ENCODE measurements at places on chromosomes 2 and 18.

DNA sequence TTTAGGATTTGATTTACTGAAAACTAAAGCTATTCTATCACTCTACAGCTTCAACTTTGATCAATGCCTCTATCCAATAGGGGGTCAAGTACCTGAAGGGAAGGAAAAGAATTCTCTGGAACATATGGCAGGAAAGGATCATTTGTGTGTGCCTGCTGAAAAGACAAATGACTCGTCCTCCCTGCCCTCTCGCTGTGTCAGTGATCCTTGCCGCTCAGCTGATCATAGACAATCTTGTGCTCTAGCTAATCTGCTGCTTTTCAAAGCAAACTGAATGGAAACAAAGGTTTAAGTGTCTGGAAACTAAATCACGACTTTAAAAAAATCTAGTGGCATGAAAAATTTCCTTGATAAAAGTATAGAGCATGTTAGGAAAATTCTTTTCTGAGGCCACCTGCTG, 75.6 kb upstream of the CPO start:
- no peak for DNase-seq

DNA sequence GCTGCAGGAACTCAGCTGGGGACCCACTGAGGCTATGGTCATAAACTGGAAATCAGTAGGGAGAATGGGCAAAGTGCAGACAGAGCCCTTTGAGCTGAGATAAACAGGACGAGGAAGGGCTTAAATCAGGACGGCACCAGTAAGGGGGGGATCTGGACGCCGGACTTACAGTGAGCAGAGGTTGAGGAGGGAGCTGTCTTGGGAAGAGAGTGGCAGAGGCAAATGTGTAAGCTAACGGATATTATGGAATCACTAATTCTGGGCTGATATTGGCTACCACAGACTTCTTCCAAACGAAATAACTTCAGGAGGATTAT, 539 bp downstream of the CYP27A1 start:
- DNase-seq = no peak

DNA sequence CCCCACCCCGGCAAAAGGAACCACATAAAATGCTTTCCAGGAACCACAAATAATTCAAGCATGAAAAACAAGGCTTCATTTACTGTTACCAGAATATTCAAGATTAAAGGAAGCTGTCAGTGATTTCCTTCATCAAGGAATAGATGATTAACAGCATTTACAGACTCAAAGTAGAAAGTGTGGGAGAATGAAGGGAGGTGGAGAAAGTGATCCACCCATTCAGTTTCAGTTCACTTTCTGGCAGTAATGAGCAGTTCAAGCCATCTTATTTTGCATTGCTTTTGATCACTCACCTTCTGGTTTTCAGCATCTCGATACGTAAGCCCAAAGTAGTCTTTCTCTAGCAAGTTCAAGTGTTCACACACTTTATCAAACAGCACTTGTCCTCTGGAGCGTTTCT, 99.0 kb downstream of the EPB41L3 start:
- DNase-seq = no peak

GRCh38 chr2:156332284-156332533, 312 bp downstream of the NR4A2 start:
- no peak for DNase-seq

GRCh38 chr18:35335866-35336265, 8.4 kb downstream of the ZNF24 start:
- no peak for DNase-seq

GRCh38 chr18:38575648-38576047, 1010.0 kb upstream of the CELF4 start:
- DNase-seq = no peak

- DNase-seq = no peak
Measured at GRCh38 chr2:107374249-107374648, 452.4 kb upstream of the RGPD4 start.

DNA sequence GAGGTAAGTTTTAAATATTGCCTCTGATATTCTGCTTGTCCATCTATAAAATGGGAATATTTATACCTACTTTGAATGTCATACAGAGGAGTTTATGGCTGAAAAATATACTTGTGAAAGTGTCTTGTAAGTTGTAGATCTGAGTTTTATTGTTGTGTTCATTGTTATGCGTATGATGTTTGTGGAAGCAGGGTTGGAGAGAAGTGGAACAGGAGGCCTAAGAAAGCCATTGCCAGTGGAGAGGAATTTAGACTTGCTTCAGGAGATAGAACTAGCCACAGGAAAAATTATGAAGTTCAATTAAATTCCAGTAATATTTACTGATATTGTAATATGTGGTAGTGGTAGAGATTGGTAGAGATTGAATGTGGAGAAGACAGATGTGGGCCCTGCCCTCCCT, 491.9 kb upstream of the FANCL start:
- no peak for DNase-seq

- no peak for DNase-seq
Measured at GRCh38 chr2:173252581-173252980, 102.1 kb upstream of the CDCA7 start.

- no peak for DNase-seq
Measured at GRCh38 chr2:85531589-85531988, 7.4 kb upstream of the MAT2A start.

GRCh38 chr2:214856137-214856536, 46.7 kb upstream of the BARD1 start:
- DNase-seq = no peak

DNA sequence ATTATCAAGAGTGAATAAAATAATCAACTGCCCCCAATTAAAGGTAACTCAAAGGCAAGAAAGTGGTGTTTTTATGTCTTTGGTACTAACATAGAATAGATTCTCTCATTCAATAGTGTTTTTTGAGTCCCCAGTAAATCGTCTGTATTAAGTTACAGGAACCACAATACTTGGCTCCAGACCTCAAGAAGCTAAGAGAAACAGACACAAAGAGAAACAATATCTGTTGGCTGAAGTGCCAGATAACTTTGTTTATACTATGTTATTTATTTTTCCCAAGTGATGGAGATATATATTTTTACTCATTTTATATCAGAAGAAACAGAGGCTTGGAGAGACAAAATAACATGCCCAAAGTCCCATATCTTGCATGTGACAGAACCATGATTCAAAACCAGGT, 201.7 kb upstream of the HNRNPA3 start:
- no peak for DNase-seq

GRCh38 chr2:98086491-98087446, at the start of gene VWA3B:
TSS of gene VWA3B (plus strand) at chr2:98087167. CDS start at chr2:98093093, 5,926 bp downstream.
- no peak for DNase-seq

DNA sequence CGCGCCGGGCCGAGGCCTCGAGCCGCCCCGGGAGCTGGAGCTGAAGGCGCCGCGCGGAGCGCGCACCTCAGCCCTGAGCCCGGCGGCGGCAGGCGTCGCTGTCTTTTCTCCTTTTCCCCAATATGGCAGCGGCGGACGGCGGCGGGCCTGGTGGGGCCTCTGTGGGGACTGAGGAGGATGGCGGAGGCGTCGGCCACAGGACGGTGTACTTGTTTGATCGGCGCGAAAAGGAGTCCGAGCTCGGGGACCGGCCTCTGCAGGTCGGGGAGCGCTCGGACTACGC, 369 bp downstream of the SMCHD1 start:
- no peak for DNase-seq

DNA sequence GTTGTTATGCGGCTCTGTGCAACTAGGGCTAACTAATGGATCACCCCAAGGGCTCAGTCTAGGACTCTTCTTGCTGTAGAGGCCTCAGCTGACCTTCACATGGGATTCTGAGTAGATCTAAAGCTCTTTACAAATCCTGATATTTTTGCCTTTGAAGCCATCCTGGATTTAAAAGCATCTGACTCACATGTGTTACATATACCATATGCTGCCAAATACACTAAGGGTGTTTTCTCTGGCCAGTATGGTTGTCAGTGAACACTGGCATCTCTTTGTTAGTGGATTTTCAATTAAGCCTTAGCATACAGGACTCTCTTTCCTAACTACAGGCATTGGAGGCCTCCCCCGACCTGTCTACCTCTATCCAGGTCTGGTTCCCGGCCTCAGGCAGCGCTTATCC, 992.8 kb upstream of the FANCL start:
- no peak for DNase-seq

DNA sequence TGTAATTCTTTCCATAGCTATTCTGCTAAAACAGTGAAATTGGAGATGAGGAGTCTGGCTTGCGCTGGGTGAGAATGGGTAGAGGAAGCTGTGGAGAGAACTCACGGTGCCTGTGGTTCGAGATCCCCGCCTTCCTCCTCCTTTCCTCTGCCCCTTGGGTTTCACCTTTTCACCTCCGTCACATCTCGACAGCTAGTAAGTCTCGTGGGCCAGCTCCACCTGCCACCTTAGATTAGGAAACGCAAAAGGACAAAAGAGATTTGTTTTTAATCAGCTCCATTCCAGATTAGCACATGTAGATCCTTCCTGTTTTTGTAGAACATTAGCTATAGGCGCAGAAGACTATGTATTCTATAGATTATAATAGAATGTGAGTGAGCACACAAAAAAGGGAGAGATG, 20.6 kb downstream of the TRIB2 start:
- no peak for DNase-seq

GRCh38 chr2:165214093-165214492, 10.2 kb upstream of the SCN3A start:
- DNase-seq = no peak

DNA sequence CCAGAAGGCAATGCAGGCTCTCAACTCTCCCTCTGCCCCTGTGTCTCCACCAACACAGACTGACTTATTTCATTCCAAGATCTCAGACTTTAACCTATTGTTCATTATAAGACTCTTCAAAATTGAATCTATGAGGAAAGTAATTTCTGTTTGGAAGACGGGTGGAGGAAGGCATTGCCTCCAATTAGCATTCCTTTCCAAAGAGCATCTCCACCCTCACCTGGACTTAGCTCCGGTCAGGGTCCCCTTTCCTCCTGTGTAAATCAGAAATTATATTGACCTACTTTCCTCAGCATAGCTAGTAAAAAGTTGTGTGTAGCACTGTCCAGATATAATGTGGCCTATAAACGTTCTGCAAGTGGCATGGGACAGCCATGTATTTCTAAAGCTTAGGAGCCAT, 230.4 kb upstream of the ACVR2A start:
- no peak for DNase-seq

DNA sequence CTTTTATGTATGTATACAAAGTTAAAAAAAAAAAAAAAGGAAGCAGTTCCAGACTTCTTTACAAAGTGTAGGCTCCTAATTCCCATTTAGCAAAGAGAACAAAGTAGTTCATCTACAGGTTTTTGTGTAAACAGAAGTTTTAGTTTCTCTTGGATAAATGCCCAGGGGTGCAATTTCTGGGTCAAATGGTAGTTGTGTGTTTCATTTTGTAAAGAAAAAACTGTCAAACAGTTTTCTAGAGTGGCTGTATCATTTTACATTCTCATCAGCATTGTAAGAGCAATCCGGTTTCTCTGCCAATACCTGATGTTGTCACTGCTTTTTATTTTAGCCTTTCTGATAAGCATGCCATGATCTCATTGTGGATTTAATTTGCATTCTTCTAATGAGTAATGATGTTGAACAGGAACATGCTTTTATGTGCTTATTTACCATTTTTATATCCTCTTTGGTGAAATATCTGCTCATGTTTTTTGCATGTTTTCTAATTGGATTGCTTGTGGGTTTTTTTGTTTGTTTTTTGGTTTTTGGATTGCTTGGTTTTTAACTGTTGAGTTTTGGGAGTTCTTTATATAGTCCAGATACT, 16.6 kb upstream of the PSME4 start:
- no peak for DNase-seq

GRCh38 chr2:238097988-238098871, 1.9 kb upstream of the ESPNL start:
- DNase-seq = no peak

GRCh38 chr2:238176613-238177012, 17.8 kb downstream of the ERFE start:
- DNase-seq = no peak

DNA sequence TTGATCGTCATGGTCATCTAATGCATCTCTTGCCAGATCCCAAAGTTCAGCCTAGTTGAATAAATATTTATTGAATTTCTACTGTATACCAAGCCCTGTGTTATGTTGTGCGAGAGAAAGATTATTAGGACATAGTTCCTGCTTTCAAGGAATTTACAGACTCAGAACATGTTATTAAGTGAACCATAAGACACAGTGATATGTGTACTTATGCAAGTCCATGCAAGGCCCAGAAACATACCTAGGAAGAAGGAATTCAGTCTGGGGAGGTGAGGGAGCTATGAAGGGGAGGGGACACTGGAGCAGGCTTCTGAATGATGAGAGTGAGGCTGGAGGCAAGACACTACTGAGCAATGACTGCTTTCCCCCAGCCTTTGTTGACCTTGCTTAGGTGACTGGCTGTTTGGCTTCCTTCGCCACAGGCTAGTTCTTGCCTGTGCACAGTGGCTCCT, 81.4 kb downstream of the ACAA2 start:
- no peak for DNase-seq

DNA sequence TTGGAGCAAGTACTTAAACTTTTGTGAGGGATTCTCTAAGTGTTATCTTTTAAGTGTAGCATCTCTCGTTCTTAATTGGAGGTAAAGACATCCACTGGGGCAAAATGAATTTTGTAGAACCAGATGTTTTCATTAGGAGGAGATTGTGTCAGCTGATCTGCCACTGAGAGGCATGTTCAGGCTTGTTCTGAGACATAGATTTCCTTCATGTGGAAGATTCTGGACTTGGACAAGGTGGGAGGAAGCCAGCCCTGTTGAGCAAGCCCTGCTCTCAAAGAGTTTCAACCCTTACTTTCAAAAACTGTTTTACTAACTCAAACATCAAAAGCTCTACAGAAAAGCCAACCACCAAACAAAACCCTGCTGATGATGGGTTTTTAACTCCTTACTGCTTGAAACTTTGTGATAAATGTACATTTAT, 6.5 kb downstream of the MAP4K4 start:
- DNase-seq = no peak

DNA sequence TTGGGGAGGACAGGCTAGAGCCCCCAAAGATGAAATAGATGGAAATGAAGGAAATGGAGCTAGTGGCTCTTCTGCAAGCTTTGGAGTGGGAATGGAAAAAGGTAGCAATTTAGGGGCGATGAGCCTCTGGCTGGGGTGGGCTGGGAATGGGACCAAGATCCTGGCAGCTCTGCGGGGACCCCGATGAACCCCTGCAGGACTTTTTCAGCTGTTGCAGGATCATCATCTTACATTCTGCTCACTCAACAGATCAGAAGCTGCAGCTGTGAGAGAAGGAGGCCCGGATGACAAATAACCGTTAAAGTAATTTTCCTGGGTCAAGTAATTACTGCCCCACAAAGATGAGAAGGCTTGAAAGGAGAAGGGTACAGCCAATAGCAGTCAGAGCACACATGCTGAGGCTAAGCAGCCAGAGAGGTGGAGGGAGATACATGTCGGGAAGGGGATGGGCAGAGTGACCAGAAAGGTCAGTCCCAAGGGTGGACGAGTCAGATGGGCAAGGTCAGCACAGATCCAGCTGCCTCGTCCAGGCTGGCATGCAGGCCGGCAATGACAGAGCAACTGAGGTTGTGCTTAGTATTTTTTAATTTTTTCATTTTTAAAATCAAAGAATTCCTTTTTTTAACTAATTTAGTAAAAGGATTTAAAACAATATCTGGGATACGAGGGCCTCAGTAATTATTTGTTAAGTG, 245.0 kb upstream of the RAB6C start:
- no peak for DNase-seq

GRCh38 chr2:119011162-119011909, 69.3 kb downstream of the MARCO start:
- no peak for DNase-seq
